ENCODE measurements at places on chromosomes 4 and X. TPM values are rescaled to one million over a fixed set of nuclear protein-coding genes. Genes with fewer than 3 reads are reported as not detected.

Gene LDOC1
- total RNA-seq = 14.9 TPM

Gene APEX2
- 9.6 TPM for total RNA-seq

Gene NR3C2
- total RNA-seq = 42.5 TPM

Gene UCP1
- not detected for total RNA-seq

Gene ADH7
- not detected for total RNA-seq

Gene RIPPLY1
- total RNA-seq = not detected

Gene BEX5
- 7.1 TPM for total RNA-seq

Gene SATL1
- not detected for total RNA-seq

GRCh38 chr4:34373456-34373855 is 1870.9 kb downstream of the ARAP2 start:
- no peak for DNase-seq

- DNase-seq = no peak
These were observed 423.9 kb upstream of the PITX2 start for GRCh38 chr4:111046811-111047210.

GRCh38 chr4:140373328-140374129 is at the start of gene SCOC:
Gene SCOC, plus strand, starts transcription at chr4:140373646. Its CDS starts 5,525 bp downstream, at chr4:140379171.
- DNase-seq = peak; percentile 92

- no peak for DNase-seq
These were observed 658.5 kb downstream of the DACH2 start for GRCh38 chrX:86806786-86807185.

- no peak for DNase-seq
These were observed 62.8 kb downstream of the FAM9B start for GRCh38 chrX:8971116-8971515.

DNA sequence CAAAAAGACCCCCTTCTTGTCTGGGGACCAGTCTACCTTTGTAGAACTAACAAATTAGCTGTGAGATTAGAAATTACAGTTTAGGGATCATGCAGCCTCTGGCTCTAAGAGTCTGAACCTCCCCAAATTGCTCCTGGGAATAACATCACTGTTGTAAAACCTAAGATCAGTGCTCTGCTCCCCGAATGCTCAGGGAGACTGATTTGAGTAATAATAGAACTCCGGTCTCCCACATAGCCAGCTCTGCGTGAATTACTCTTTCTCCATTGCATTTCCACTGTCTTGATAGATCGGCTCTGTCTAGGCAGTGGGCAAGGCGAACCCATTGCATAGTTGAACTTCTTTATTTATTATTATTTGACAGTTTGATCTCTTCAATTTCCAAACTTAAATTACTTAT is 160.8 kb upstream of the VCX3A start:
- no peak for DNase-seq

DNA sequence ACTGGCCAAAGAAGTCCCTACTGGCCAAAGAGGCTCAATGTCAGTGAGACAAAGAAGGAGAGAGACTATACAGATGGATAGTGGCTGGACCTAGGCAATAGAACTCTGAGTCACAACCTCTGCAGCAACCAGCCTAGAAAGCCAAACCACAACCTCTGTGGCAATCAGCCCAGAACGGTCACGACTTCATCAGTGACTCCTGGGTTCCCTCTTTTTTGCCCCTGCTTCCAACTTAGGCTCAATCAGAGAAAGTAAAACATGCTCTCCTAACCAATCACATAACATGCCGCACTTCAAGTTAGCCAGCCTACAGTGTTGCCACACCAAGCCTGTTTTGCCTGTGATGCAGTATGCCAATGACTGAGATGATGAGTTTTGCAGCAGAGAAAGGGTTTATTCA is 203.4 kb downstream of the ANAPC10 start:
- DNase-seq = no peak

DNA sequence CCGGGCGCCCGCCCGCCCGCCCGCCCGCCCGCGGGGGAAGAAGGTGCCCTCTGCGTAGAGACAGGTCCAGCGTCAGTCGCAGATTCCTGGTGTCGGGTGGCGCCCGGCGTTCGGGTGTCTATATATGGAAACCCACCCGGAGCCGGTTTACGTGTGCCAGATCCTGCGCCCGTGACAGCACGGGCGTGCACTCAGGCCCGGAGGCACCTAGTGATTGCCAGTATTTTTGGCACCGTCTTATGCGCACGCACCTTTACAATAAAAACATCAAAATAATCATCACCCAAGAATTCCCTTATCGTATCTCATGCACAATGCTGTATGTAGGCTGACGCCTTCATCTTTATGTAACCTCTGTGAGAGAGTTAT is 519 bp downstream of the SLC25A4 start:
- DNase-seq = no peak

GRCh38 chr4:8008391-8008790 is 68.7 kb upstream of the AFAP1 start:
- DNase-seq = no peak

- DNase-seq = no peak
These were observed 25.8 kb downstream of the ZNF630 start for GRCh38 chrX:48045410-48046311.

GRCh38 chrX:105816517-105816916 is 5.8 kb upstream of the NRK start:
- no peak for DNase-seq

DNA sequence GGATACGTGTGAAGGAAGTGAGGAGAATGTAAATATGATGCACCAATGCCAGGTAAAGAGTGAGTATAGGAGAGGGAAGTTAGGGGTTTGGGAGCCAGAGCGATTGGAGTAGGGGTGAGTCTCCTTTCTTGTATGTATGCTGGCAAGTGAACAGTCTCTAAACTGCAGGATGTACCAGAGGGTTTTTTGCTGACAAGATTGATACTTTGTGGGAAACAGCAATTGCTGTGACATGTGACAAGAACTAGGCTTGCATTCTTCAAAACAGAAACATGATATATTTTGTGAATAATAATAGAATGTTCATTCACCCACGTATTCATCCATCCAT is 706 bp downstream of the CHIC1 start:
- DNase-seq = no peak

GRCh38 chr4:76381986-76382385 is 39.0 kb downstream of the CCDC158 start:
- DNase-seq = no peak

- no peak for DNase-seq
These were observed 70.5 kb downstream of the SEL1L3 start for GRCh38 chr4:25792200-25792791.

Data from T-helper 17 cell (primary cell).